Activated B cell treated with CpG ODN at 0.5 μM for 24 hours (primary cell): ENCODE measurements at places on chromosomes 1 and 21. TPM values are rescaled to one million over a fixed set of nuclear protein-coding genes. Genes with fewer than 3 reads are reported as not detected.

The PPM1J gene
- total RNA-seq, result 0.46 and 0.75 TPM in 2 replicates

The KCNT2 gene
- not detected in 2 replicates for total RNA-seq

The CLCA1 gene
- not detected in 2 replicates for total RNA-seq

The ELAVL4 gene
- not detected in 2 replicates for total RNA-seq

The MAGOH gene
- total RNA-seq, result 56.6 and 65.0 TPM in 2 replicates

The OSCP1 gene
- total RNA-seq, result 1.2 and 1.8 TPM in 2 replicates

The FMO1 gene
- total RNA-seq, result 0.12 and 1.1 TPM in 2 replicates

The PEX19 gene
- total RNA-seq, result 43.7 and 50.3 TPM in 2 replicates

The BMP8A gene
- total RNA-seq, result 0.20 TPM in 1 of 2 replicates, not detected in the other

The OR2M3 gene
- total RNA-seq, result not detected in 2 replicates

The YRDC gene
- 20.6 and 24.2 TPM in 2 replicates for total RNA-seq
